ENCODE measurements at places on chromosomes 5 and 9. TPM values are rescaled to one million over a fixed set of nuclear protein-coding genes. Genes with fewer than 3 reads are reported as not detected.

GRIN3A gene
- total RNA-seq, result not detected

HMGXB3 gene
- total RNA-seq, result 42.2 TPM

PTPN3 gene
- total RNA-seq, result under 0.01 TPM

PCDHB15 gene
- under 0.01 TPM for total RNA-seq

ORM2 gene
- not detected for total RNA-seq

Measured in smooth muscle cell of trachea (primary cell).